CD4-positive, alpha-beta T cell (primary cell): ENCODE measurements at places on chromosomes 1 and 21.

GRCh38 chr1:63877816-63878215, 104.0 kb downstream of the ROR1 start:
- DNase-seq: no peak

- DNase-seq: peak; percentile 42
Measured at GRCh38 chr1:172089768-172090510, 248.6 kb downstream of the DNM3 start.

GRCh38 chr1:21823980-21824702, 12.1 kb downstream of the LDLRAD2 start:
- no peak for DNase-seq

DNA sequence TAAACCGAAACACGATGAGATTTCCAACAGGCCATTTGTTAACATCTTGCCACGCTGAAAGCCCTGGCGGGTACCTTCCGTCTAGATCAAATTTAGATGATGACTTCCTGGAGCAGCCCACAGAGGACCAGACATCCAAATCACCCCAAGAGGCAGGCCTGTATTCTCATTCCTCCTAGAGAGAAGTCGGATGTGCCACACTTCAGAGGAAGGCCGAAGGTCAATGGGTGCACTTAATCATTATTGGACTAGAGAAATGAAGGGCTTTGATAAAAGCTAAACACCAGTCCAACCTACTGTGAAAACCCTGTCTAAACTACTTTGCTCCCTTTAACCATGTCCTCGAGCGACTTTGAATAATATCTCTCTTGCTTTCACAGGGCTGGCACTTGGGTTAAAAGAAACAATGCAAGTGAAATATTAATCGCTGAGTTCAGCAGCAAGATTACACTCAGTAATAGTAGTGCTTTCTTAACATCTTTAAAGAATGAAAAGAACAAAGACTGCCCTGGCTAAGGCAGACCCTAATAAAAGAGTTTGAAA, 76.5 kb downstream of the BCAR3 start:
- DNase-seq: no peak

- no peak for DNase-seq
Measured at GRCh38 chr1:13783551-13783950, 83.6 kb downstream of the PRDM2 start.

GRCh38 chr1:65629788-65630187, 162.9 kb upstream of the PDE4B start:
- DNase-seq: no peak

GRCh38 chr21:19523746-19524145, 1120.2 kb upstream of the TMPRSS15 start:
- DNase-seq: no peak

GRCh38 chr1:18452550-18452949, 28.2 kb upstream of the KLHDC7A start:
- DNase-seq: no peak

- DNase-seq: no peak
Measured at GRCh38 chr1:84350104-84350503, 48.2 kb upstream of the DNASE2B start.

- DNase-seq: no peak
Measured at GRCh38 chr21:28615276-28615675, 377.4 kb downstream of the LTN1 start.
